Transverse colon (tissue), 4 donors: ENCODE measurements at places on chromosomes 1 and 21.

DNA sequence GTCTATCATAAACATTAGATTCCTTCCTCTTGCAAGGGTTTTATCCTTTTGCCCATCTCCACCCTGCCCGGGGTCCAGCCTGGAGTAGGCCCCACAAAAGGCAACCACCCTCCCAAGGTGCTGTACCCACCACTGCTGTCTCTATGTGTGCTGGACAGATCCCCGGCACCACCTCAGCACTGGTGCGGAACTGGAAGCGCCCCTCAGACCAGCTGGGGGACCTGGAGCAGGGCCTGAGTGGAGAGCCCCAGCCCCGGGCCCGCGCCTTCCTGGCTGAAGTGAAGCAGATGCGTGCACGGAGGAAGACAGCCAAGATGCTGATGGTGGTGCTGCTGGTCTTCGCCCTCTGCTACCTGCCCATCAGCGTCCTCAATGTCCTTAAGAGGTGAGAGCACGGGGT, 5.9 kb downstream of the HCRTR1 start:
- no peak for DNase-seq

DNA sequence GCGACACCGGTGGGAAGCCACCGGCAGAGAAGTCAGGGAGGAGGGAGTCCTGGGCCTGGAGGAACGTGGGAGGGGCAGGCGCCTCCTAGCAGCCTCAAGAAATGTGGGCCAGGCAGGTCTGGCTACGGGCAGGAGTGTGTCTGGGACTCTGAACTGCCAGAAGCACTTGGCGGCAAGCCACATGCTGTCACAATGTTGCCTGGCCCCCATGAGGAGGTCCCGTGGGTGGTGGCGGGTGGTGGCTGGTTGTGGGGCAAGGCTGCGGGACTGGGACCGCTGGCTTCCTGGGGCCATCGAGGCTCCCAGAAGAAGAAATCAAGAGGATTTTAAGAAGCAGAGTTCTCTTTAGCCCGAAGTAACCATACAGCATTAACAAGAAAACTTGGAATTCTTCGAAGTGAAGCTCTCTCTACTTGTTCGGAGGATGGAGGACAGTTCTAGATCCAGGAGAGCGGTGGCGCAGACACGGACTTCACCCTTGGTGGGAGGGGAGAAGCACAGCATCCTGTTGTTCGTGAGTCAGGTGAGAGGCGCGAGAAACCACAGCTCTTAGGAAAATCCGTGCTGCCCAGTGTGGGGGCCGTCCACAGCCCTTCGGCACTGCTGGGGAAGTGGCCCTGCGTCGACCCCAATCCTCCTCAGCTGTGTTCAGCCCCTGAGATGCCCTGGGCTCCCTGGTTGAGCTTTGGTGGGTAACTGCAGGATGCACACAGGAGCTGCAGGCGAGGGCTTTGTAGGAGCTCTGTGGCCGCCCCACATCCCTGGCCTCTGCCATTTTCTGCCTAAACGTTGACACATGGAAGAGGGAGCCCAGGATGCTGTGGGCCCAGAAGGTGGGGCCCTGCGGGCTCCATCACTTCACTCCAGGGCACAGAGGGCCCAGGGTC, 12.4 kb downstream of the SKI start:
- peak; percentile 69 for DNase-seq

DNA sequence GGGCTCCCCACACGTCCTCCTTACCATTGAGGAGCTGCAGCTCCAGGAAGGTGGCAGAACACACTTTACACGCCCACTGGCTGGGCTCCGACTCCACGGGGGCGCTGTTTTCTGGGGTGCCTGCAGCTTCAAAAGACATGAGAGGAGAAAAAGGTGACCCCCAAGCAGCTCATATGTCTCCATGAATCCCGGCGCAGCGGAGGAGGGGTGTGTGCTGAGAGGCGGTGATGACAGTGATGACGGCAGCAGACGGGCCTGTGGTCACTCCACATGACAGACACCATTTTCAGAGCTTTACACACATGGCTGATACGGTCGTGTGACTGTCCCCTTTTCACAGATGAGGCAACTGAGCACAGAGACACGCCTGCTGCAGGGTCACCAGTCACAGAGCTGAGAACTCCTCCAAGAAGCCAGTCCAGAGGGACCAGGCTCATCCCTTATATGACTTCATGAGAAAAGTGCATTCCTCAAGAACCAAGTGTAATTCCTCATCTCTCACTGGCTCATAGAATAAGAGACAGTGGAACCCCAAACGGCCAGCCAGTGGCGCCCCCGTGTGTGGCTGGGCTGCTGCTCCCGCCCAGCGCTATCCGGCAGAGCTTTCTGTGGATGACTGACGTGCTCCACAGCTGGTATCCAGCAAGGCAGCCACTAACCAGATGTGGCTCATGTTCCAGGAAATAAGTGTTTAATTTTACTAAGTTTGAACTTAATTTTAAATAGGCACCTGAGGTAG, 31.9 kb downstream of the PRDM15 start:
- no peak for DNase-seq

GRCh38 chr1:25562928-25563283, 19.5 kb downstream of the LDLRAP1 start:
- DNase-seq, result no peak

DNA sequence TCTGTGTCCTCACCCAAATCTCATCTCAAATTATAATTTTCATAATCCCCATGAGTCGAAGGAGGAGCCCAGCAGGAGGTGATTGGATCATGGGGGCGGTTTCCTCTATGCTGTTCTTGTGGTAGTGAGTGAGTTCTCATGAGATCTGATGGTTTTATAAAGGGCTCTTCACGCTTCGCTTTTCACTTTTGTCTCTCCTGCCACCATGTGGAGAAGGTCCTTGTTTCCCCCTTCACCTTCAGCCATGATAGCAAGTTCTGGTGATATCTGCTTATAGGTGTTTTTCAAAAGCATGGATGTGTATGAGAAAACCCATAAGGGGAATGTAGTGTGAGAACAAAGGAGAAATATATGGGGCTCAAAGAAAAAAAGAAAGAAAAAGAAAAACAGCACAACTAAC, 405.9 kb upstream of the RGS18 start:
- DNase-seq, result no peak

- DNase-seq, result no peak
Measured at GRCh38 chr1:213296558-213296957, 245.5 kb downstream of the RPS6KC1 start.

GRCh38 chr1:98398649-98399048, 262.9 kb upstream of the SNX7 start:
- DNase-seq, result no peak

DNA sequence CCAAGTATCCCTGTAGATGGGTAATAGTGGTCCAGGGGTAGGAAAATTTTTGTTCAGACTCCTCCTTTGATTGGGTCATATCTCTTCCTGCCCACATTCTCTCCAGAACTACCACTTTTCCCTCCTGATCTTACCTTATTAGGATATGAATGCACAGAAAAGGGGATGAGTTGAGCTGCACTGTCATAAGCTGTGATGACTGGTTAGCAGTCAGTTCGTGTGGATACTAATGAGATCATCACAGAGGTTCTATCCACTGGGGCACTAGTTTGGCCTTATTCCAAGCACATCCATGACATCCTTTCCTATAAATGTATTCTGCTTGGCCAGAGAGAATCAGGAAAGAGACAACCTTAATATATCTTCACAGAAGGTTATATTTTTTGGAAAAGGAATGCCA, 22.1 kb upstream of the TBX15 start:
- no peak for DNase-seq

DNA sequence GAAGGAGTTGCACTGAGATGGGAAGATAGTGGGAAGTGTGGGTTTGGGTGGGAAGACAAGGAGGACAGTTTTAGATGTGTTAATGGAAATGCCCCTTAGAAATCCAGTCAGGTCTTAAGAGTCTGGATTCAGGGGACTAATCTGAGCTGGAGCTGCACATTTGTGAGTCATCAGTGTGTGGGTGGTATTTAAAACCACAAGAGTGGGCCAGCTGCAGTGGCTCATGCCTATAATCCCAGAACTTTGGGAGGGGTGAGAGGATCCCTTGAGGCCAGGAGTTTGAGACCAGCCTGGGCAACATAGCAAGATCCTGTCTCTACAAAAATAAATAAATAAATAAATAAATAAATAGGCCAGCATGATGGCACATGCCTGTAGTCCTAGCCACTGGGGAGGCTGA, 40.9 kb upstream of the SLC6A9 start:
- DNase-seq, result no peak

- DNase-seq, result no peak
Measured at GRCh38 chr21:22468893-22469292, 1470.7 kb downstream of the NCAM2 start.

GRCh38 chr21:38312822-38313221, 56.0 kb downstream of the KCNJ15 start:
- no peak for DNase-seq

DNA sequence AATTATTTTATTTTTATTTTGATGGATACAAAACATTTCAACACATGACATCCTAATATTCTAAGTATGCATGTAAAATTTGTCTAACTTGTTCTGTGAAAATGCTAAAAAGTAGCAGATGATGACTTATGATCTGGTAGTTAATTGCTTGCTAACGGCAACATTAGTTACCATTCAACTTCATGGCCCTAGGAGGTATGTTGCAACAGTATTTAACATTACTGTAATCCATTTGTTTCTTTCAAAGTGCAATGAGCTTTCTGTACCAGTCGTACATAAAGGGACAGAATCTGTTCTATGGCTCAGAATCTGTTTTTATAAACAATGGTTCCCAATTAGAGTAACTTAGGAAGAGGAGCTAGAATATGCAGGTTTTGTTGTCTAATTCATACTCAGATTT, 91.5 kb upstream of the ZNHIT6 start:
- DNase-seq, result no peak

GRCh38 chr1:226548256-226549093, at the start of gene STUM:
STUM (plus strand) TSS chr1:226548764; CDS start chr1:226548905, 141 bp downstream.
- peak; percentile 29 for DNase-seq

GRCh38 chr1:185077374-185077773, 32.0 kb downstream of the RNF2 start:
- DNase-seq, result no peak

GRCh38 chr1:53975861-53976260, 29.7 kb downstream of the LRRC42 start:
- DNase-seq, result no peak

DNA sequence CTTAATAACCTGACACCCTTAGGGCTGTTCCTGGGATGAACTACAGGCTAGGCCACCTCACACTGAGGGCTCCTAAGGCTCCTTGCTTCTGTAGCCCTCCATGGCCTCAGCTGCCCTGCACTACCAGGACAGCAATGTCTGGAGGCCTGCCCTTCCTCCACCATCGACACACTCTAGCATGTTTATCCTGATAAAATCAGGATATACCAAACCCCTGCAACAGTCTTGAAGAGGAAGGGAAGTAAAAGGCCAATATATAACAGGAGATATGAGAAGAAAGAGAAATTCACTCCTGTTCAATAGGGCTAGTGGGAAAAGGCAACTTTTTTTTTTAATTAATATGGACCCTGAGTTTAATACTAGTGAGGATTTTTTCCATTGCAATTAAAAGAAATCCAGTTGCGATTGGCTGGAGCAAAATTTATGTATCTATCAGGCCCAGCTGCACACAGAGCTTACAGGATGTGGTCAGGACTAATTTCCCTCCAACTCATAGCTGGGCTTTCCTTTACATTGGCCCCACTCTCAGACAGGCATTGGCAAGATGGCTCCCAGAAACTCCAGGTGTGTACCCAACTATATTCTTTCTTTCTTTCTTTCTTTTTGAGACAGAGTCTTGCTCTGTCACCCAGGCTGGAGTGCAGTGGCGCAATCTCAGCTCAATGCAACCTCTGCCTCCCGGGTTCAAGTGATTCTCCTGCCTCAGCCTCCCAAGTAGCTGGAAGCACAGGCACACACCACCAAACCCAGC, 13.5 kb upstream of the ATP2B4 start:
- no peak for DNase-seq

- DNase-seq, result peak; percentile 70
Measured at GRCh38 chr1:67713057-67713846, 28.3 kb downstream of the GADD45A start.

- peak; percentile 97 for DNase-seq
Measured at GRCh38 chr1:2049718-2050431, at the start of gene PRKCZ. PRKCZ (plus strand) TSS chr1:2050411; CDS start chr1:2050631, 220 bp downstream.

DNA sequence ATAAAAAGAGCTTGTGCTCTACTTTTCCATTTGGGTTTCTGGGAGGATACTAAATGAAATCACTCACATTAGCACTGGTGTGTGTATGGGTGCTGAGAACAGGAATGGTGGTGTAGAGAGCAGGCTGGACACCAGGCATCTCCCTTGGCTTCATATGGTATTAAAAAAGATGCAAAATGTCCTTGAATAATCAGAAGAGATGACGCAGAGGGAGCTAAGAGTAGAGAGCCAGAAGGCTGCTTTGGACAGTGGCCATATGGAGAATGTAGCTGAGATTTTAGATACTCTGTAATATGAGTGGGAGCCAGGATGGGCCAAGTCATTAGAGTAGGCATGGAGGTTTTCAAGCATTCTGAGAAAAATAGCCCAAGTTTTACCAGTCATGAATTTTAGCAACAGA, 112.3 kb upstream of the ZRANB2 start:
- no peak for DNase-seq

- DNase-seq, result no peak
Measured at GRCh38 chr1:55304229-55304740, 89.1 kb upstream of the USP24 start.

DNA sequence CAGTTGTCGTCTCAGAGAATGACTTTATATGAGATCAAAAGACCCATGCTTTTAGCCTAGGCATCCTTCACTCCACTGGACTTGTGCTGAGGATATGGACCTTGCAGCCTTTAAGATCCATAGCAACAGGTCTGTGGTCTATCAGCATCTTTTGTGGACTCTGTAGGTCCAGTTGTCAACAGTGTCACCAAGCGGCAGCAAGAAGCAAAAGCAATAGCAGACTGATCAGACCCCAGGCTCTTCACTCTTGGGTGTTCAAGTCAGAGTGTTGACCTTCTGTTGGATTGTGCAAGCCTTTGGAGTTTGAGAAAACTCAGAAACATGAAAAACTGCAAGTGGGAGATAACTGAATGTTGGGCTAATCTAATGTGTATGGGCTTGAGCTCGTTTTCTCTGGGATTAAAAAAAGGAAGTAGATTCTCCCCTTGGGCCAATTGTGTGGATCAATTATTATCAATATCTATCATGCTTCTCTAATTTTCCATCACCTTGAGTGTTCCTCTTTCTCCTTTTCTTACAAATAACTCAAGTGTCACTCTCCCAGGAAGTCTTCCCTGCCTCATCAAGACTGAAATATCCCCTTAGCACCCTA, 144.2 kb downstream of the LYPLAL1 start:
- no peak for DNase-seq

GRCh38 chr1:109912214-109912861, 1.7 kb downstream of the CSF1 start:
- DNase-seq, result no peak

DNA sequence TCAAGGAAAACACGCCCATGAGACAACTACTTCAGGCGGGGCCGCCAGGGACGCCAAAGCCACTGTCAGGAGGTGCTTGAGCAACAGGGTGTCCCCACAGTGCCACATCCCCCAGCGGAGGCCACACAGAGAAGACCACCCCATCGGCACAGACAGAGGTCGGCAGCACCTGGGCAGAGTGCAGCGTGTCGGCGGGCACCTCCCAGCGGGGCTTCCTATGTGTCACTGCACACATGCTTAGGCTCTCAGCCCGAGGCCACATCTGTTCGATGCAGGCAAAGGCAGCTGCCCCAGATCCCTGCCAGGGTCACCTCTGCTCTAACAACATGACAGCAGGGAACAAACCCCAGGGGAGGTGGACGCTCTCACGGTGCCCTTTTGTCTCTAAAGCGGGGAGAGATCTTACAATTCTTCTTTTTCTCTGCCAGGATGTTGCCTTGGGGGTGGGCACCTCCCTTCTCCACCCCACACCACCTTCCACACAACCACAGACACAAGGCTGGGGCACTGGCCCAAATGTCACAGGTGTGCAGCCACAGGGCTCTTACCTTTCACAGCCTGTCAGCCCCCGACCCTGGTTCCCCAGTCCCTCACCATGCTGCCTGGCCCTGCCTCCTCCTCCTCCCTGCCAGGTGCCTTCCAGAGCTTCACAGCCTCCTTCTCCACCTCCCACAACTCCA, 4.2 kb downstream of the KRTAP10-8 start:
- no peak for DNase-seq
